ENCODE measurements at places on chromosomes 3 and 15.

GRCh38 chr3:186286114-186286513 is 75.9 kb downstream of the DGKG start:
- no peak for DNase-seq

DNA sequence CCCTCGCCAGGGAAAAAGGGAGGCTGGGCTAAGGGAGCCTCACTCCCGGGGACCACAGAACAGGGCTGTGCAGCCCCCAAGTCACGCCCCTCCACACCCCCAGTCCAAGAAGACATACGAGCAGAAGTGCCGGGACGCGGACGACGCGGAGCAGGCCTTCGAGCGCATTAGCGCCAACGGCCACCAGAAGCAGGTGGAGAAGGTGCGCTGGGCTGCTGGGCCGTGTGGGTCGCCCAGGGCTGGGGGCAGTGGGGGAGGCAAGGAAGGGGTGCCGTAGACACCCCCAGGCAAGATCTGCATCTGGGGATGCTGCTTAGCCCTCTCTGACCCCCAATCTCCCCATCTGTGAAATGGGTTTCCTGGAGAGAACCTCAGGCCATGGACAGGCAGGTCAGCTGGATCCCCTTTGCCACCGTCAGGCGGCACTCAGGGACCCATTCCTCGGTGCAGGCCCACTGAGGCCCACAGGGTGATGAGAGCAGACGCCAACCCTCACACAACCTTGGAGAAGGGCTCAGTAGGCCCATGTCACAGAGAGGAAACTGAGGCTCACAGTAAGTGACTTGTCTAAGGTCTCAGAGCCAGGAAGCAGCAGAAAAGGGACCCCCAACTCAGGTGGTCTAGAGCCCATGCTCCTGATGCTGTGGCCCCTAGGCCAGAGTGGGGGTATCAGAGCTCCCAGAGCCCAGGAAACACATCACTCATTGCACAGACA is 33.7 kb downstream of the PSTPIP1 start:
- DNase-seq: no peak

DNA sequence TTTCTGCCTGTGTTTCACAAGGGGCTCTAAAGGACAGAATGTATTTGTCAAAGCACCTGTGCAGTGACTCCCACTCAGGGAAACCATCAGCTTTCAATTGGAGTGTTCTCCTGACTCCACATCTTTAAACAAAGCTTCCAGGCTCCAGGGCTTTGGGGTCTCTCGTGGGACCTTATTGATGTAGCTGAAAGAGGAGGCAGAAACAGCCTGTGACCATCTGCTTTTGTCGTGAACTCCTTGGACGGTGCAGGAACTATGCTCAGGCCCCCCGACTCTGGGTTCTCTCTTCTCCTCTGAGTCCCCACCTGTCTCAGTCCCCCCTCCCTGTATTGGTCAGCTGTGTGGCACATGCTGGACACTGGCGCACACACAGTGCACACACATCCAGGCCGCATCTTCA is 486.8 kb downstream of the GABRG3 start:
- no peak for DNase-seq

- no peak for DNase-seq
These were observed 19.0 kb upstream of the AGBL1 start for GRCh38 chr15:86060674-86061073.

DNA sequence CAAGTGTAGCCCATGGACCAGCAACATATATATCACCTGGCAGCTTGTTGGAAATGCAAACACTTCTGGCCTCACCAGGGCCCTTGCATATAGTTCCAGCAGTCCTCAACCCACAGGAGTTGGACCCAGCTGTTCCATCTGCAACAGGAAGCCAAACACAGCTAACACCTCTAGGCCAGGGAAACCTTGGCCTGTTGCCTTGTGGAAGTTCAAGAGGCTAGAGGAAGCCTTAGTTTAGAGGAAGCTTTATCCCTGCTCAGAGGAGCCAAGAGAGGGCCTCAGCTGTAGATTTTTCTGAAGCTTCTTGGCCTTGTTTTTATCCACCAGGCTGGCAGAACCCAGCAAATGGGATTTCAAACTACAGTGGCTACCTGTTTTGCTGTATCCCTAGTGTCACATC is 11.4 kb downstream of the FHIT start:
- no peak for DNase-seq

DNA sequence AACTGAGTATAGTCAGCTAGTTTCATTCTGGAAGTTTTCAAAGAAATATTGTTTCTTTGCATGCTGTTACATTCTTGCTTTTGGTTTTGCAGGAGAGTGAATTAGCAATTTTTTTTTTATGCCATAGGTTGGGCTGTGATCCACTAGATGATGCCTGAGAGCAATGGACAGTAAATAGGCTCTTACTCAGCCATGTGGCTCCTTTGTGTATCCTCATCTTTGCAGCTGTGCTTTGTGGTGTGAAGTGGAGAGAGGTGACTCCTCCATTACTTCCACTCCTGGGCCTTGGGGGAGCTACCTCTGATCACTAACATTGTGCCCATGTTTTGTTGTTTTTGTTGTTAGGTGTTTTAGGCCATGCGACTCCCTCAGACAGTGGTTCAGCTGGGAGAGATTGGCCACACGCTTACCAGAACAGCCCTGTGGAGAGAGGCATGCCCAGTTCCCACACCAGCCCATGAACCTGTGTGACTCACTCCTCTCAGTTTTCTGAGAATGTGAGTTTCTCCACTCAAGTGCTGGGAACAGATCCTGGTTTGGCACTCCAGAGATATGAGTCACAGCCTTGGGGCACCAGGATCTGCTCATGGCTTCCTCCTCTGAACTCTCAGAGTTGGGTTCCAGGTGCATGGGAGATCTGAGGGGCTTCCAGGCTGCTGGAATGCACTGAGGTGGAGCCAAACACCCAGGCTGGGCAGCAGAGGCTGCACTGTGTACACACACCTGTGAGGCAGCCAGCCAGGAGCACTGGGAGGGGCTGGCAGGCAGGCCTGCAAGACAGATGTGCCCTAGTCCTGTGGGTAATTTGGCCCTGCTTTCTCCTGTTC is 785.3 kb downstream of the ROBO2 start:
- DNase-seq: peak; percentile 61

Measured in fibroblast of skin of left quadriceps (primary cell).